ENCODE measurements at places on chromosomes 7 and 10.

DNA sequence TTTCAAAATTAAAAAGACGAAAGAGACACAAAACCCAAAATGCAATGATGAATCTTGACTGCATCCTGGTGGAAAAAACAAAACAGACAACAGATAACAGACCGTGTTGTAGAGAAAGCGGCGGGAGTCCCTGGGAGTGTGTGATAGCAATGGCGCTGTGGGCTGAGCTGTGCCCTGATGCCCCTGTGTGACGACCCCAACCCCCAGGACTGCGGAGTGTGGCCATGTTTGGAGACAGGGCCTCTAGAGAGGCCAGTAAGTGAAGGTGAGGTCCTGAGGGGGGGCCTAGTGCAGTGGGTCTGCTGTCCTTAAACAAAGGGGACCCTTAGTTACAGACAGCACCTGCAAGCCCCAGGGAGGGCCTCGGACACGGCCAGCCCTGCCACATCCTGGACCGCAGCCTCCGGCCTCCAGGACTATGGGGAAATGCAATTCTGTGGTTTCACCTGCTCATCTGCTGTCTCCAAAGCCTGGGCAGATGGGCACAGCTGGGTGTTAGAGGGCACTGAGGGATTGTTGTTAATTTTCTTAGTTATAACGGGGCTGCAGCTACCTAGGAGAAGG is 277.7 kb downstream of the DNAJB6 start:
- no peak for DNase-seq

DNA sequence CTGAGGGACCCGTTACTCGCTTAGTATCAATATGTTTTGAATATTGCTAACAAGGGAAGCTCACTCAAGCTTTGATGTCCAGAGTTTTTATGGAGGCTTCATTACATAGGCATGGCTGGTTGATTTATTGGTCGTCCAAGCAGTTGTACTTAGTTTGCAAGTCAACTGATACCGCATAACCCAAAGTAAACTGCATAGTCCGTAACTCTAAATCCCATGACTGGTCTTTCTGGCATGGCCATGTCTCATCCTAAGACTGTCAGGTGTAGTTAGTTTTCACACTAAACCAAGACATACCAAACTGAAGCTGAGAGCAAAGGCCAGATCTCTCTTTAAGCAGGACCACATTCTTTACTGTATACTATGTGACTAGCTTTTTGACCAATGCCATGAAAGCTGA is 397.9 kb downstream of the TFEC start:
- no peak for DNase-seq

DNA sequence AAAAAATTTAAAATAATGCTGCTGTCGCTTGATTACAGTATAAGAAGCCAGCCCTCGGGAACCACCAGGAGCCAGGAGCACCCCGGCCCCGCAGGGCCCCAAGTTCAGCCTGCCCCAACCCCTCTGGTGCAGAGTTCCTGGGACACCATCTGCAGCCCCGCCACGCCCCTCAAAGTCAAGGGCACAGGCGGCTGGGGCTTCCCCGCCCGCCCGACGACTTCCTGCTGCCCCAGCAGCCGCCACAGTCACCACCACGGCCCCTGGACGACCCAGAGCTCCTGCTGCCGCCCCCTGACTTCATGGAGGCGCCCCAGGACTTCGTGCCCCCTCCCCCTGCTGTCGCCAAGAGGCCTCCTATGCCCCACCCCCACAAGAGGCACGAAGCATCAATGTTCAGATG is 103.6 kb upstream of the PDSS1 start:
- peak; percentile 49 for DNase-seq

DNA sequence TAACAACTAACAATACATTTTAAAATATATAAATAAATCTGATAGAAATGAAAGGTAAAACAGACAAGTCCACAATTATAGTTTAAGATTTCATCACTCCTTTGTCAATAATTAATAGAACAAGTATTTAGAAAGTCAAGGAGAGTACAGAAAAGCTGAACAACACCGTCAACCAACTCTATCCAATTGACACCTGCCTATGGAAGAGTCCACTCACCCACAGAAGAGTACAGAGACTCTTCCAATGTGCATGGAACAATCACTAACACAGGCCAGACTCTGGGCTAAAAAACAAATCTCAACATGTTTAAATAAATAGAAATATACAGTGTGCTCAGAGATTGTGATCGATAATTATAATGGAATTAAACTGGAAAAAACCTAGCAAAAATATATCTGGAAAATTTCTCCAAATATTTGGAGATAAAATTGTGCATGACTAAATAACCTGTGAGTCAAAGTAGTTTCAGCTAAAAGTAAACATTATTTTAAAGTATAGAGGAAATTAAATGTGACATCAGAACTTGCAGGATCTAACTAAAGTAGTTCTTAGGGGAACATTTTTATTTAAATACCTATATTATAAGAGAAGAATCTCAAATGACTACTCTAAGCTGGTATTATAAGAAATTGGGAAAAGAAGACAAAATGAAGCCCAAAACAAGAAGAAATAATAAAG is 109.9 kb upstream of the EGFR start:
- DNase-seq, result no peak

DNA sequence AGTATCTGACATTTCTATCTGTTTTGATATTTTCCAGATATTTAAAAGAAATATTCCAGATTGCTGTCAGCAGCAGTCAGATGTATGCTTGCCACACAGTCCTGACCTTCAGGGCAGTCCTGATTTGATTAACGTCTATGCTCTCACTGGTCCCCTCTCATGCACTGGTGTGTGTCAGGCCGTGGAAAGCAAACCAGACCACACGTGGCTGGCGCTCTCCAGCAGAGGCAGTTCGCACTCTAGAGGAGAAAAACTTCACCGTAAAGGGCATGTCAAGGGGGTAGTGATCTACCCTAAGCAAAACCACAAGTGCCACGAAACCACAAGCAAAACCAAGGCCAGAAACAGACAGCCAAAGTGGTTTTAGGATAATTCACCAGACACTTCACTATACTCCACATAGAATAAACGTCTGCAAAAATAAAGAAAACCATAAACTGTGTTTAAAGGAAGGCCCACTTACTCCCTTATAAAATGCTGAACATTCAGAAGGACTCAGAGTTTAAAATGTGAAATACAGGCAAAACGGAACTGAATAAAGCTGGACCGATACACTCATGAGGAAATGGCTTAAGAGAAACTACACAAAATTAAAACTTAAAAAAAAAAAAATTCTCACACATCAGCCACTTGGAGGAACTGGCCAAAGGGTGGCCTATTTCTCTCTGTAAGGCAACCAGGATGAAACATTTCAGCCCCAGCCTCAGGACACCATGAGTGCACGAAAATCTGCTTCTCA is 26.4 kb downstream of the PARP12 start:
- DNase-seq, result peak; percentile 19

DNA sequence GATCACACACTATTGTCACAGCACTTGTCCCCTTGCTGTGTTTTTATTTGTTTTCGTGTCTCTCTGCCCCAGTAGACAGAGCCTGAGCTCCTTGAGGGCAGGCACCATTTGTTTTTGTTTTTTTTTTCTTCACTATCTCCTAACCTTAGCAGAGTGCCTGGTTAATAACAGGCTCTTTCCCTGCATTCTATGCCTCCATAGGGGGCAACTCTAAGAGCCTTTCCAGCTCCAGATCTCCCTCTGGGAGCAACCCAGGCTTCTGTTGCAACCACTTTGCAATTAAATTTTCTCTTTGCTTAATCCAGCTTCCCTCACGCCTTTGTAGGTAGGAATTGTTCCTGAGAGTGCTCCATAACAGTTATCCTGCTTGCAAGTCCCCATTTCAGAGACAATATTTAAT is 148.4 kb downstream of the PLXDC2 start:
- no peak for DNase-seq

DNA sequence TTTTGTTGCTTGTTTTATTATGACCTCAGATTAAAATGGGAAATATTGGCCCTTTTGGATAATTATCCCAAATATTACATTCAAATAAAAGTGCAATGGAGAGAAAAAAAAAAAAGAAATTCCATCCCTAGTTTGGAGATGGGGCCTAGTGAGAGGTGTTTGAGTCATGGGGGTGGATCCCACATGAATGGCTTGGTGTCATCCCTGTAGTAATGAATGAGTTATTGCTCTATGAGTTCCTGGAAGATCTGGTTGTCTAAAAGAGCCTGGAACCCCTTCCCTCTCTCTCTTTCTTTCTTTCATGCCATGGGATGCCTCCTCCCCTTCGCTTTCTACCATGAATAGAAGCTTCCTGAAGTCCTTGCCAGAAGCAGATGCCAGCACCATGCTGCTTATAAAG is 44.3 kb downstream of the MSRB2 start:
- DNase-seq, result no peak

- DNase-seq, result no peak
These were observed 114.9 kb upstream of the ZMIZ1 start for GRCh38 chr10:78953799-78954297.

GRCh38 chr10:13404305-13404759 is 56.2 kb upstream of the SEPHS1 start:
- DNase-seq, result no peak

- no peak for DNase-seq
These were observed 554.3 kb upstream of the GRM3 start for GRCh38 chr7:86089455-86089854.

GRCh38 chr7:73602721-73603651 is 21.3 kb downstream of the MLXIPL start:
- no peak for DNase-seq

GRCh38 chr10:117461766-117462423 is 80.7 kb upstream of the EMX2 start:
- no peak for DNase-seq

DNA sequence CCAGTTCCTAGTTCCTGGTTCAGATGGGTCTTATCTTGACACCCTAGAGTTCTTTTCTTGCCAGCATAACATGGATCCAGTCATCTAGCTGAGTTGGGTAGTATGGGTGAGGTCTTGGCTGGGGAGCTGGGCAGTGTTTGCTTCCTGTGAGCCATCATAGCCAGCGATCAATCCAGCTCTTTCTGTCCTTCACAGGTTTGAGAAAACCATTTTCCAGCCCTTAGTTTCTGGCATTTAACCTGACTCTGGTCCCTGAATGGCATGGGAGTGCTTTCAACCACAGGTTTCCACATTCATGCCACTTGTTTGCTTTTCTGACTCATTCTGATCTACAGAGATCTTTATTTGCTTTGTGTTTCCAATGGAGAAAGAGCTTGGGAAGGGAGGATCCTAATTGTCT is 8.6 kb downstream of the SLC13A1 start:
- DNase-seq, result no peak

GRCh38 chr10:22643775-22644174 is 70.6 kb downstream of the PIP4K2A start:
- DNase-seq, result no peak

GRCh38 chr7:15556339-15557105 is 5.3 kb downstream of the AGMO start:
- no peak for DNase-seq

GRCh38 chr10:95837783-95838182 is 70.0 kb upstream of the CC2D2B start:
- DNase-seq, result no peak

GRCh38 chr7:7862393-7862792 is 106.2 kb upstream of the GLCCI1 start:
- DNase-seq, result no peak

GRCh38 chr7:38311329-38311937 is 38.0 kb upstream of the TARP start:
- DNase-seq, result peak; percentile 70

DNA sequence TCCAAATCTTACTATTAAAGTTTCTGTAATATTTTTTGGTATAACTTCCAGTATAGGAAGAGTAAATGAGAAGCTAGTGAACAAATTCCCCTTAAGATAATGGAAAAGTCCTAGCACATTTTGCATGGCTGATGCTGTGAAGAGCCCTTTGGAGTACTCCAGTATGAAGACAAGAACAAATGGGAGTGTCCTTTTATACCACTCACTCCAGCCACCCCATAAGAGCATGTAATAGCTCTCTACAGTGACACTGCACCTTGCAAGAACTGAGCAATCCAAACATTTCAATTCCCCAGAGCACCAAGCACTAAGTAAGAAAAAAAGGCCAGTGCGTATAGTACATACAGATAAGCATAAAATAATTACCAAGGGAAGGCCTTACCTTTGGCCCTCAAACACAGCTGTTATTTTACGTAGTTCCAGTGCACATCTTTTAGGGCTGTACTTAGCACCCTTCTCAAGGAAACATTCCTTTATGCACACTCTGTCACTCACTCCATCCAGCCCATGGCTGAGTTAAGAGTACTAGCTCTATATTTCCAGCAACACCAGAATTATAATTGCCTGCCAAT is 135.4 kb downstream of the ST7 start:
- DNase-seq, result no peak

DNA sequence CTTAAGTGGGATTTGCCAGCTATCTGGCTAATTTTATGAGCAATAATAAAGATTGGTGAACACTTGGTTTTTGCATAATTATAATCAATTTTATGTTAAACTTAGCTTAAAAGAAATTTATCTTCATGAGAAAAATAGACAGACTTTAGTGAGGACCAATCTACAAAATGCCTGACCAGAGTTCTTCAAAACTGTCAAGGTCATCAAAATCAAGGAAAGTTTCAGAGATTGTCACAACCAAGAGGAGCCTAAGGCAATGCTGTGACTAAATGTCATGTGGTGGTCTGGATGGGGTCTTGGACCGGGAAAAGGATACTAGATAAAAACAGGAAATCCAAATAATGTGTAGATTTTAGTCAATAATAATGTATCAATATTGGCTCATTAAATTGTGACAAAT is 17.7 kb upstream of the FAM170B start:
- DNase-seq, result no peak

DNA sequence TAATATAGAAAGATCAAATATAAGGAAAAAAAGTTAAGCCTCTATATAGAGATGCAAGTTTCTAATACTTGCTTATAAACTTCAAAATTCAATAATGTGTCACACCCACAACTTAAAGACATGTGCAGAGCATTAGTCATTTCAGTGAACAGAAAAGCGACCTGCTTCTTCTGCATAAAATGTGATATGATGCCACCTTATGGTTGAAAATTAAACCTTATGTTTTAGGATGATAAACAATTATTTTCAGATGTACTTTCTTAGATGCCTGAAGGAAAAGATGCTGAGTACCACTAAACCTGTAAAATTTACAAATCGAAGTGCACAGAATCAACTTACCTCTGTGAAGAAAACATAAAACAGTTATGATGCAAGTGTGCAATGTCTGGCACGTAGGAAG is 96.0 kb downstream of the MTERF1 start:
- no peak for DNase-seq

- DNase-seq, result no peak
These were observed 74.0 kb downstream of the TLL2 start for GRCh38 chr10:96439725-96440124.

- no peak for DNase-seq
These were observed 91.9 kb downstream of the ZNF783 start for GRCh38 chr7:149353739-149354504.

DNA sequence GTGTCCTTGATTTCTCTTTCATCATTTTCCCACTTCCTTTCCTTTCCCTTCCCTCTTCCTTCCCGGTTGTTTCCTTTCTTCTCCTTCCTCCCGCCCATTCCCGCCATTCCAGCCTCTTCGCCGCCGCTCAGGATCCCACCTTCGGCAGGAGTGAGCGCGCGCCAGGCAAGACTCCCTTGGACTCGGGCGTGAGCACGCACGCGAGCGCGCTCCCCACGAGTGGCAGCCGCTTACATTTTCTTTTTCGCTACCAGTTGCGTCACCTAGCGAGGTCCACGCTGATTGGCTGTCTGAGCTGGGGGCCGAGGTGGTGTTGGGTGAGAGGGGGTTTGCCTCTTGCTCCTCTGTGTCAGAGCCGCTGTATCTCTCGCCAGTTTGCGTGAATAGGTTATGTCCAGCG is 11.8 kb downstream of the ZAN start:
- DNase-seq, result peak; percentile 84

GRCh38 chr10:132098539-132099388 is 33.0 kb downstream of the JAKMIP3 start:
- DNase-seq, result no peak

- DNase-seq, result no peak
These were observed 4.0 kb downstream of the GPR15LG start for GRCh38 chr10:84177541-84178141.

Data from GM20000 (cell line).